Activated CD8-positive, alpha-beta memory T cell treated with anti-CD3 and anti-CD28 coated beads for 4 hours (primary cell): ENCODE measurements at places on chromosomes 16 and 17.

GRCh38 chr16:69564845-69565670 lies 708 bp upstream of the NFAT5 start:
- DNase-seq: no peak

DNA sequence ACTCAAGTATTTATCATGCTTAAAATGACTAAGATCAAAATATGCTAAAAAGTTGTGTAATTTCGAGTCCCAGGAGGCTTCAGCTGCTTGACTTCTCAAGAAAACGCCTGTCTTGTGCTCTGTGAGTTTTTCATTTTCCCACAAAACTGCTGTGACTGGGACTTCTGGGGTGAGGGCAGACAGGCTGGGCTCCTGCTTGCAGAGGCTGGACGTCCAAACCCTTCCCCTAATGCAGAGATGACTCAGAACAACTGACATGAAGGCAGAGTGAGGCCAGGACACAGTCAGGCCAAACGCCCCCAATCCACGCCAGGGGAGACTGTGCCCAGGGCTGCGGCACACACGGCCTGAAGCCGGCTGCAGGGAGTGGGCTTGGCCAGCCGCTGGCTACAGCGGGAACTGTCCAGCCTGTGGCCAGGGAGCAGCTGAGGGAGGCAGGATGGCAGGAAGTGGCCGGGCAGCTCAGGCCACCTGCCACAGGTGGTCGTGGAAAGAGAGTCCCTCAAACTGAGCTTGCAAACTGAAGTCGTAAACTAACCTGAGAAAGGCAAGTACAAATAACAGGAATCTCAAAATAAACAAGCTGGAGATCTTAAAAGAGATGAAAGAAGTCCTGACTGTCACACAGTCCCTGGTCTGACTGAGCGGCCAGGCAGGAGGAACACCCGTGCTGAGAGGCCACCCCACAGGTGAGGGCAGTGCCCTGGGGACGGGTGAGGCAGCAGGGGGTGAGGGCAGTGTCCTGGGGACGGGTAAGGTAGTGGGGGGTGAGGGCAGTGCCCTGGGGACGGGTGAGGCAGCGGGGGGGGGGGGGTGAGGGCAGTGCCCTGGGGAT lies 21.3 kb upstream of the HEXD start:
- DNase-seq: no peak

- DNase-seq: no peak
These were observed 721 bp upstream of the AXIN2 start for GRCh38 chr17:65562206-65562531.

DNA sequence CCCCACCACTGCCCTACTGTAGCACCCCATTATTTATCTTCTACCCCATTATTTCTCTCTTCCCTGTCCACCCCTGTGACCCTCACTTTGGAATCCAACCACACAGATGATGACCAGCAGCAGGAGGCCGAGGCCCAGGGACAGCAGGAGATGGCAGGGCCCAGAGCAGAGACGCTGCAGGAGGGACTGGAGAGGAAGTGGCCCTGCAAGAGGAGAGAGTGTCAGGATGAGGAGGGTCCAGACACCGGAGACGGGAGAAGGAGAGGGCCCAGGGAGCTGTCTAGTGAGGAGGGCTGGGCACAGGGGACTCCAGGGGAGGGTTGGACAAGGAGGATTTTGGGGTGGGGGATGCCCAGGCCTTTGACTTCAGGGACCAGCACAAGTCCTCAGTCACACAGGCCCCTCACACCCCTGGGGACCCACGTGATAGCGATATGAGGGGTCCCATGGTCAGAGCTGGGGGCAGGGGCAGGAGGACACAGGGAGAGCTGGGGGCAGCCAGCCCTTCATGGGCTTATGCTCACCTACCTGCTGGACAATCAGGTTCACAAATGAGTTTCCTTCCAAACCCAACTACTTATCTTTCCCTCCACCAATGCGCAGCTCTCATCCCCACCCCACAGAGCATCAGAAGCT lies 2.0 kb downstream of the CLEC10A start:
- no peak for DNase-seq

GRCh38 chr17:13490427-13490826 lies 111.3 kb downstream of the HS3ST3A1 start:
- no peak for DNase-seq

DNA sequence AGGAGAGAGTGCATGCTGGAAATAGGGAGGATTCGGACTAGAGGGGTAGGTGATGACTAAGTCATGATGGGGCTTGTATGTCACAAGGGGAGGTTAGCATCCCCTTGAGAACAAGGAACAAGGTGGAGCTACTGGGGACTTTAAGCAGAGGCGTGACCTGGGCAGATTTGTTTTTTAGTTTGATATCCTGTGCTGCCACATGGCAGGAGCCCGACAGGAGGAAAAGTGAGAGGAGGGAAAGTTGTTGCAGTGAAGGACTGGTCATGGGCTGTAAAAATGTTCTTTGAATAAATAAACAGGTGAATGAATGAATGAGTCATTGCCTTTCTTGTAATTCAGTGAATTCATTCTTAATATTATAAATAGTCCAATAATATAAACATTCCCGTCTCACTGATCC lies 365.1 kb upstream of the CDH5 start:
- DNase-seq: no peak

- no peak for DNase-seq
These were observed 234.6 kb downstream of the TMEM114 start for GRCh38 chr16:8355675-8356074.

- no peak for DNase-seq
These were observed at the start of gene KRT37 for GRCh38 chr17:41424111-41424635. Gene KRT37, minus strand, starts transcription at chr17:41424585. Its CDS starts 62 bp downstream, at chr17:41424523.

DNA sequence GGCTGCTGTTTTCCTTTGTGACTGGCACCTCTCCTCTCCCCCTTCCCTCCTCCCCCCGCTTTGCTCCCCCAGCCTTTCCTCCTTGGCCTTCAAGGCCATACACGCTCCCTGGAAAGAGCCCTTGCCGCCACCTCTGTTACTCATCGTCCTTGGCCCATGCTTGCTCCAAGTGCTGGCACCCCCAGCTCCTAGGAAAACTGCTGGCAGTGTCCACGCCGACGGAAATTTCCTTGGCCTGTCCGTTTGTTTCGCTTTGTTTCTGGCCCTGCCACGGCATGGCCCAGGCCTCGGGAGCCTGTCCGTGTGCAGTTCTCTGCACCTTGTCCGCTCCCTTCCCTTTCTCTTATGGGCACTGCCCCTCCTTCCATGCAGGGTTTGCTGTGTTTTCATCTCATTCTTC lies 18.0 kb downstream of the CA5A start:
- DNase-seq: no peak

- no peak for DNase-seq
These were observed 125.8 kb downstream of the CCDC182 start for GRCh38 chr17:57619061-57619937.
